ENCODE measurements at places on chromosomes 5 and 9.

DNA sequence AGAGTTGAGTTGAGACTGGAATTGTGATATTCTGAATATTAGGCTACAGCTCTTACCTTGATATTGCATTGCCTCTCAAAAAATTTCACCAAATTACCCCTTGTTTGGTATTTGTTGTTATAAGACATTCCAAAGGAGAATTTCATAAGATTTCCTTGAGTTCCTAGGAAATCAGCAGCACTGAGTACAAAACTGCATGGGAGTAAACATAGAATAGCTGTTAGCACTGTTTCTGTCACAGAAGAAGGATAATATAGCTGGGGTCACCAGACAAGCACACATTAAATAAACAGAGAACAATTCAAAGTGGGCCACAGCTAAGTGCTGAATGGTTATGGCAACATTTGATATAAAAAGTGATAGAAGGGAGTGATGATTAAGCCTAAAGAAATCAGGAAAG, 724.3 kb downstream of the PRELID2 start:
- no peak for DNase-seq

GRCh38 chr5:38782180-38782835, 63.5 kb upstream of the OSMR start:
- DNase-seq: no peak

DNA sequence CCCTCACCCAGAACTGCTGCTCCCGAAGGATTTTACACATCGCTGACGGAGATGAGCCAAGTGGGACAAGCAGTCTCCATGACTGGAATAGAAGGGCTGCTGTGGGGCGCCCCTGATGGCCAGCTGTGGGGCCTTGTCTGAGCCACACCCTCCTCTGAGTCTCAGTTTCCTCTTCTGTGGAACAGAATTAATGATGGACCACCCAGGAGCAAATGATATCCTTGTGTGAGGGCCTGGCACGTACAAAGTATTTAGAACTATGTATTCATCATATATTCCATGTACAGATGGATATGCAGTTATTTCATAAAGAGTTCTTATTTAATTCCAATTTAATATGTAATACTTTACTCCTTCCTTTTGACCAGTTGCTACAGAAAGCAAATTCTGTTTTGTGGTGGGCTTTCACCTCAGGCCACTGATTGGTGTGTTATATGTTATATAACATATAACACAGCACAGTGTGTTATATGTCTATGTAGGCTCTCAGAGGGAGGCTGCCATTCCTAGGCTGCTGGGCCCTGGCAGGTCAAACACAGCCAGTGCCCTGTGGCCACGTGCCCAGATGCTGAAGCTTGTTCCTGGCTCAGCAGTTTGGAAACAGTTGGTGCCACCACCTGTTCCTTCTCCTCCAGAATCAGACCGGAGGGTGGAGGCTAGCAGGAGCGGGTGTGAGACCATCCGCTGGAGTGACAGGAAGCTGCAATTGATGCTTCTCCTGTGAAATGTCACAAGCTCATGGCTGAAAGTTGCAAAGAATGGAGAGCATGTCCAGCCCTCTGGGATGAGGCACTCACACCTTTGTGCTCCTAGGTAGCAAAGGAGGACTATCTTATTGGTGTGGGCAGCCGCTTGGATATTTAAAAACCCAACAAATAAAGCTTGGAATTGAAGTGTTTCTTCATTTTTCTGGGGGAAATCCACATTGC, 4.4 kb upstream of the FGD3 start:
- peak; percentile 88 for DNase-seq

DNA sequence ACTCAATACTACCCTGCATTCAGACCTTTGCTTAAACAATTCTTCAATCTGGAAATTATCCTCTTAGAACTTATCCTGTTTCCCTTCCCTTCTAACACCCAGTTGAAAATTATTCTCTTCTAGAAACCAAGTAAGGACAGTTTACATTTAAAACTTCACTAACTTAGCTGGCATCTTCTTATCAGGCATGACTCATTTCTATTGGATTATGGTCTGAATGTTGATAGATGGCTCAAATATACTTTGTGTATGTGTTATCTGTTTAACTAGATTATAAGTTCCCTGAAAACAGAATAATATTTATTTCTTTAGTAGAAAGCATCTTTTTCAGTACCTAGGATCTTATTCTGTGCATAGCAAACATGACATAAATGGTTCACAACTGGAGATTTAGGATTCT, 161.9 kb downstream of the PPP2R2B start:
- DNase-seq: peak; percentile 29

DNA sequence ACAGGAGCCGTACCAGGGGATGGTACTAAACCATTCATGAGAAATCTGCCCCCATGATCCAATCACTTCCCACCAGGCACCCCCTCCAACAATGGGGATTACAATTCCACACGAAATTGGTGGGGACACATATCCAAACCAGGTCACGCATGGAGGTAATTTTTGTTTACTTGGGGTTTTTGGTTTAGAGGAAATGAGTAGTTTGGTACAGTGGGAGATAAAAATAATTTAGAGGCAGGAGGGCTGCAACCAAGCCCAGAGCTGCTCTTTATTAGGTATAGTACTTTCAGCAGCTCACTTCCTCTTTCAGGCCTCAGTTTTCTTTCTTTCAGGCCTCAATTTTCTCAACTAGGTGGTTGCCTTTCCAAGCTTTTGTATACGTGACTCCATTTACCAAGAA, 23.2 kb downstream of the PRUNE2 start:
- DNase-seq: no peak

DNA sequence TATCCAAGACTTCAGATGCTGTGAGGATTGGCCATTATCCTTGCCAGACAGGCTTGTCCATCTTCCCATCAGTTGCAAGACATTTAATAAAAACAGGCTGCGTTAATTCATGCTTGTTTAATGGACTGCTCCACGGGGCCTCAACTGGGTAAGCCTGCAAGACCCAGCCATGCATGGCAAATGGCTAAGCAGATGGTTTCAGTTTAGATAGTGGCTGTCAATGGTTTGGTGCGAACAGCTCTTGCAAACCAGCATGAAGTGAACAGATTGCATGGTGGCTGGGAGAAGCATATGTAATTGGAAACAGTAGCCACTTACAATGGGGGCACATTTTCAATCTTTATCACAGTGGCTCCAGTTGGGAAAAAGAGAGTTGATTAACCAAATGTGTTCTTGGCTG, 628.2 kb upstream of the KLF4 start:
- no peak for DNase-seq

DNA sequence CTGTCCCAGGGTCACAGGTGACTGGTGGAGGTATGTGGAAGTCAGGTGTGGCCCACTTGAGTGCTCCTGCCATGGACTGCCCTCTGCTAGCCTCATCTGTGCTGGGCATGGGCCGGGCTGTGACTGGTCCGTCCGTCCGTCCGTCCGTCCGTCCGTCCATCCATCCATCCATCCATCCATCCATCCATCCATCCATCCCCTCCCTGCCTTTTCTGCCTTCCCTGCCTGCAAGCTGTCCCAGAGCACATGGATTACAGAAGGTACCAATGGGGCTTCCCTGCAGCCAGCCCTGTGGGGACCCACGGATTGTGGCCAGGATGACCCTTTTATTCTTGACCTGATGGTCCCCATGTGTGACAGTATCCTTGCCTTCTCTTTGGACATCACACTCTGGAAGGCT, 92.5 kb downstream of the MACROH2A1 start:
- no peak for DNase-seq

GRCh38 chr9:16721972-16722371, 148.5 kb downstream of the BNC2 start:
- no peak for DNase-seq

GRCh38 chr5:10489810-10490426, 48.2 kb downstream of the ROPN1L start:
- DNase-seq: peak; percentile 49

DNA sequence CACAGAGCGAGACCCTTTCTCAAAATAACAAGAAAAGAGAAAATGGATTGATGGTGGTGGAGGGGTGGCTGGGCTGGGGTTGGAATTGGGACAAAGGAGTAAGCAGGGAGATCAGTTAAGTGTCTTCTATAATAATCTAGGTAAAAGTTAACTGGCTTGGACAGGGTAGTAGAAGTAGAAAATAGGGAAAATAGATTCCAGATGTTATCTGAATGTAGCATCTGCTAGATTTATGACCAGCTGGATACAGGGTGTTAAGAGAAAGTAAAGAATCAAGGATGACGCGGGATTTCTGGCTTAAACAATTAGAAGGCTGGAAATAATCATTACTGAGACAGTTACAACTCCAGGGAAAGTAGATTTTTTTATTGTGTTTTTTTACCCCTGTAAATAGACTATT, 13.0 kb downstream of the PPP6C start:
- peak; percentile 94 for DNase-seq

DNA sequence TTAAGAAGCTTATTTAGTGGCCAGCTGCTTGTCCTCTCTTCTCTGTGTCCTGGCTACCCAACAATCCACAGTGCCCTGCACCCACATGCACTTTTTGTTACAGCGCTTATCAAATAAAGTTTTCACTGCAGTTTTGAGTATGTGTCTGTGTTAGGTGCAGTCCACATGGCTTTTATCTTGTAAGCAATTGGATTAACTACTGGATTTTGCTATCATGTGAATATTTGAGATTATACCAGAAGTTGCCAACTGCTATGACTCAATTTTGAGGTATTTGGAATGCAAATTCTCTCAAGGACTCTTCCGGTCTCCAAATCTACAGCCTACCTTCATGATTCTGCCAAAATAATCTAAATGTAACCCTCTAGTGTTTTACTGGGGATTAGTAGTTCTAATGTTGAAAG, 690.2 kb downstream of the NR2F1-AS1 start:
- no peak for DNase-seq

- no peak for DNase-seq
Measured at GRCh38 chr9:108924466-108924865, 9.5 kb downstream of the ELP1 start.

DNA sequence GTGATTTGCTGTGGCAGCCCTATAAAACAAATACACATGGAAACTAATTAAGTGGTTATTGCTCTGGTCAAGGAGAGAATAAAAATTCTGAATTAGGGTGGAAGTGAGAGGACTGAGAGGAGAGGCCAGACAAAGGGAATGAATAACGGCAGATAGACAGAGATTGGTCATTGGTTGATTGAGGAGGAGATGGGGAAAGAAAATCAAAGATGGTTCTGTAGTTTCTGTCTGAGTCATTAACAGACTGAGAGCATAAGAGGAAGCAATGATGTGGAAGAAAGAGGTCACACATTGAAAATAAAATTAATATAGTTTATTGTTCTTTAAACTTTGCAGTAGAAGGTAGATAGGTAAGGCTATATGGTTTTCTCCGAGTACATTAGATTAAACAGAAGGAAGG, 469.8 kb downstream of the ACTL7B start:
- DNase-seq: no peak

DNA sequence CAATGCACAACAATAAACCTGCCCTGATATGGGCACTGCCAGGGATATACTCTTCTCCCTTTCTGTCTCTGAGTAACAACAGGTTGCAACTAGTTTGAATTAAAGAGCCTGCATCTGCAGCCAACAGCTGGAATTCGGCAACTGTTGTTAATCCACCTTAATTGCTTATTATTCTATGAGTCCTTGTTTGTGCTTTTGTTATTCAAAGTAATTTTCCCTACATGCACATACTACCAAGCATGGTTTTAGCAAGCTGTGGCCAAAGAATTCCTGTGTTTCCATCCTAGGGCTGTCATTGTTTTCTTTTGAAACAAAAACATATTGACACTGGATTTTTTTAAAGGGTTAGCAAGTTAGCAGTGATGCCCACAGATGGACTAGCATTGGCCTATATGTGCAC, 171.5 kb downstream of the EFNA5 start:
- no peak for DNase-seq

DNA sequence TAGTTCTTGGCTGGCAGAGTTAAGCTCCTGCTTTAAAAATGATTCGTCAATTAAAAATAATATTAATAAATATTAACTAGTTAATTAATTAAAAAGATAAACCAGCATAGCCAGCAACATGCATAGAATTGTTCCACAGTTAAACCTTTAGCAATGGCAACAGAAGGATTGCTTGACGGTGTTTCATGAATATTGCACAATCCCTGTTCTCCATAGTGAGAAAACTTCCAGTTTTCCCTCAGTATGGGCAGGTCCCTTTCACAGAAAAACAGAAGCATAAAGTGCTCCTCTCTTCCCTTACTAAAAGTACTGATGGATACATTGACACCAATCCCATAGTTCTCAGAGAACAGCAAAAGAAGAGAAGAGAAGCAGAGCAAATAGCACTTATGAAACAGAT, 71.4 kb upstream of the CAST start:
- DNase-seq: no peak

- DNase-seq: no peak
Measured at GRCh38 chr5:157283434-157283833, 17.5 kb downstream of the CYFIP2 start.

GRCh38 chr5:112581811-112582320, 155.8 kb upstream of the APC start:
- DNase-seq: no peak

DNA sequence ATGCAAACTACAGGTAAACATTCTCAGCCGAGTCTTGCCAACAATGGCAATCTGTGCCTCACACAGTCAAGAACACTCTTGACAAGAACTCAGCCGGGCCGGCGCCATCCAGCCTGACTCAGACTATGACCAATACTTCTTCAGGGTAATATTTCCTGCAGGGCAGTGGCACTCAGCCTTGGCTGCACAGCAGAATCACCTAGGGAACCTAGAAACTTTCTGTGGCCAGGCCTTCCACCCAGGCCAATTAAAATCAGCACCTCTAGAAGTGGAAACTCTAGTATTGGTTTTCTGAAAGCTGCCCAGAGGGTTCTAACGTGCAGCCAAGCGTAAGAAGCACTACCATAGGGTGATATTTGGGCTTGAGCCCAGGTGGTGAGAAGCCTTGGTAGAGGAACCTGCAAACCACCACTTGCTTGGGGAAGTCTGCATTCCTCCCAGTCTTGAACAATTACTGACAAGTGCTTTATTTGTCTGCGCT, 120.6 kb downstream of the TTLL11 start:
- DNase-seq: no peak

DNA sequence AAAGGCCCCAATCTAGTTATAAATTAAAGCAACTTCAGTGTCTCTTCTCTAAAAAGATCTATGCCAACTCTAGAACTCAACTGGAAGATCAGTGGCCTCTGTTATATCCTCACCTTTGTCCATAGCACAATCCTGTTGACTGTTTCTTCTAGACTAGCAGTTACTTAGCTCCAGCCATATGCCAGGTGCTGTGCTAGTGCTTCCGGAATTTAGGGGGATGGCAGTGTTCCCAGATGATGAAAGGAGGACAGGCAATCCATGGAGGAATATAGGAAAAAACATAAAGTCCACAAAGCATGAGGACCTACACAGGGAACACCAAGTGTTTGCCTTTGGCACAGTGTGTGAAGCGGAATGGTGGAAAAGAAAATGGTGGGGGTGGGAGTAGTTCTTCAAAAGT, 214.3 kb downstream of the MAPKAP1 start:
- DNase-seq: no peak

All from muscle of leg (tissue), 16 donors.